Thoracic aorta (tissue), 2 donors: ENCODE measurements at places on chromosomes 12 and 14. TPM values are rescaled to one million over a fixed set of nuclear protein-coding genes. Genes with fewer than 3 reads are reported as not detected.
A peak's percentile ranks its signal among the peaks of the same experiment; 100 is the strongest.

Gene RNASE1
- 537 TPM for total RNA-seq

Gene CLEC6A
- not detected for total RNA-seq

Gene POTEM
- total RNA-seq = not detected

- no peaks in the 10 kb centered on the region for H3K27me3 ChIP-seq
- no peak for DNase-seq
- H3K4me1 ChIP-seq = peaks cover 20% of the 10 kb centered on the region
- H3K36me3 ChIP-seq = no peaks in the 10 kb centered on the region
- no peak overlapping the region for H3K4me3 ChIP-seq
Observed at GRCh38 chr12:49783917-49784676, 42.7 kb downstream of the TMBIM6 start.

DNA sequence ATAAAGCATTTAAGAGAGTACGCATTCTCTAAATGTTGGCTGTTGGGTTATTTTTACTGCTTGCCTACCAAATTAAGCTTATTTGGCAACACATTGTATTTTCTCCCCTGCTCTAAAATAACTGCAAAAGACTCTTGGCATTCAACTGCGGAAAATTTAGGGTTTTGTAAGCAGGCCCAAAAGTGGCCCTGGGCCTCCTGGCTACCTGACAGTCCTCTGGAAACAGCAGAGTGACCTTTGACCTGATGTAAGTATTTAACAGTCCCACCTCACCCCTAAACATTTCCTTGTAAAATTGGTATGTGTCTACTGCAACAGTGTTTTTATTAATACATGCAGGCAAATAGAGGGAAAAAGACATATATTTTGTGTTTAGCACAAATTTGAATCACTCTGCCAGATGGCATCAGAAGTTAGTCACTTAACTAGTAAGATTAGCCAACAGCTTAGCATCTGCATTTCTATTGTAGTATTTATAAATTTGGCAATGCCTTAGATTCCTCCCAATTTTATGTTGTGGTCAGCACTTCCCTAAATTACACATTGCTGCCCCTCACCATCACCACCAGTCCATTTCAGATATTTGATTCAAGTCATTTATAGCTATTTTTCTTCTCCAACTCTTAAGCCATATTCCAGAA is 11.2 kb downstream of the LLPH start:
- no peak overlapping the region for H3K4me3 ChIP-seq
- DNase-seq = no peak
- peaks cover 17% of the 10 kb centered on the region for H3K4me1 ChIP-seq
- peaks cover 11% of the 10 kb centered on the region for H3K36me3 ChIP-seq
- H3K27ac ChIP-seq = no peak overlapping the region
- no peaks in the 10 kb centered on the region for H3K27me3 ChIP-seq

DNA sequence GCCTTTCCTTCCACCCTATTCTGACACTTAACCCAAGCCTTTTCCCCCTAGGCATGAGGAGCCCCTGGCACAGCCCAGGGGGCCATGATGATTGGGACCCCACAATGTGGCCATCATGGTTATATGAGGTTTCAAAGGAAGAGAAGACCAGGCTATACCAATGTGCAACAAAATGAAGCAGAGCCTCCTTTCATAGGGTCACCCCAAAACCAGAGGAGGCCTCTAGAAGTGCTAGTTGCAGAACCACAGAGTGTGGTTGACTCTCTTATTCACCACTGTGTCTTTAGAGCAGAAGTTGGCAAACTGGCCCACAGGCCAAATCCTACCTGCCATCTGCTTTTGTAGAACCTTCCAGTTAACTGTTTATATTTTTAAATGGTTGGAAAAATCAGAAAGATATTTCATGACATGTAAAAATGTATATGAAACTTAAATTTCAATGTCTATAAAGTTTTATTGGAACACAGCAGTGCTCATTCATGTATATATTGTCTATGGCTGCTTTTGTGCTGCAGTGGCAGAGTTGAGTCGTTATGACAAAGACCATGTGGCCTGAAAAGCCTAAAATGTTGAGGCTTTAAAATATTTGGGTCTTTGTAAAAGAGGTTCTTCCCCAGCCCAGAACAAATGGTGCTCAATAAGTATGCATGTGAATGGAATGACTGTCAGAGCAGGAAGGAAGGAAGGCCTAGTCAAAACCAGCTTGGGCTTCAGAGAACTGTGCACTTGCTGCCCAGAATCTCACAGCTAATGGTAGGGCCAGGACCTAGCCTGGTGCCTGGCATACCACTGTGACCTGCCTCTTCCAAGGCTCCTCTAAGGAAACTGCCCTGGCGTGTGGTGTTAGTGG is 49.2 kb downstream of the SUSD6 start:
- H3K4me1 ChIP-seq = peaks cover 80% of the 10 kb centered on the region
- no peaks in the 10 kb centered on the region for H3K36me3 ChIP-seq
- H3K27ac ChIP-seq = peak overlapping the region; percentile 6
- no peak for DNase-seq
- H3K27me3 ChIP-seq = no peaks in the 10 kb centered on the region
- no peak overlapping the region for H3K4me3 ChIP-seq

- no peaks in the 10 kb centered on the region for H3K36me3 ChIP-seq
- H3K4me3 ChIP-seq = no peak overlapping the region
- no peak for DNase-seq
- no peak overlapping the region for H3K27ac ChIP-seq
- peaks cover 6% of the 10 kb centered on the region for H3K4me1 ChIP-seq
Observed at GRCh38 chr12:88493636-88494035, 86.6 kb downstream of the KITLG start.

- no peaks in the 10 kb centered on the region for H3K4me1 ChIP-seq
- no peak for DNase-seq
- no peaks in the 10 kb centered on the region for H3K27me3 ChIP-seq
- no peaks in the 10 kb centered on the region for H3K36me3 ChIP-seq
Observed at GRCh38 chr12:94930216-94930654, 73.3 kb downstream of the NDUFA12 start.

DNA sequence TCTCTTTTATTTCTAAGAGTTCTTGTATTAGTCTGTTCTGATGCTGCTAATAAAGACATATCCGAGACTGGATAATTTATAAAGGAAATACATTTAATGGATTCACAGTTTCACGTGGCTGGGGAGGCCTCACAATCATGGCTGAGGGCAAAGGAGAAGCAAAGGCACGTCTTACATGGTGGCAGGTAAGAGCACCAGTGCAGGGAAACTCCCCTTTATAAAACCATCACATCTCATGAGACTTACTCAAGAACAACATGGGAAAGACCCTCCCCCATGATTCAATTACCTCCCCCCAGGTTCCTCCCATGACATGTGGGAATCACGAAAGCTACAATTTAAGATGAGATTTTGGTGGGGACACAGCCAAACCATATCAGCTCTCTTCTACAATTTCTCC is 503.0 kb downstream of the NPAS3 start:
- no peak overlapping the region for H3K4me3 ChIP-seq
- no peaks in the 10 kb centered on the region for H3K27me3 ChIP-seq
- H3K36me3 ChIP-seq = no peaks in the 10 kb centered on the region
- no peaks in the 10 kb centered on the region for H3K4me1 ChIP-seq
- no peak overlapping the region for H3K27ac ChIP-seq
- no peak for DNase-seq

GRCh38 chr14:99195602-99196309 is 76.2 kb downstream of the BCL11B start:
- H3K27ac ChIP-seq = no peak overlapping the region
- H3K36me3 ChIP-seq = no peaks in the 10 kb centered on the region
- H3K27me3 ChIP-seq = no peaks in the 10 kb centered on the region
- H3K4me1 ChIP-seq = peaks cover 14% of the 10 kb centered on the region

DNA sequence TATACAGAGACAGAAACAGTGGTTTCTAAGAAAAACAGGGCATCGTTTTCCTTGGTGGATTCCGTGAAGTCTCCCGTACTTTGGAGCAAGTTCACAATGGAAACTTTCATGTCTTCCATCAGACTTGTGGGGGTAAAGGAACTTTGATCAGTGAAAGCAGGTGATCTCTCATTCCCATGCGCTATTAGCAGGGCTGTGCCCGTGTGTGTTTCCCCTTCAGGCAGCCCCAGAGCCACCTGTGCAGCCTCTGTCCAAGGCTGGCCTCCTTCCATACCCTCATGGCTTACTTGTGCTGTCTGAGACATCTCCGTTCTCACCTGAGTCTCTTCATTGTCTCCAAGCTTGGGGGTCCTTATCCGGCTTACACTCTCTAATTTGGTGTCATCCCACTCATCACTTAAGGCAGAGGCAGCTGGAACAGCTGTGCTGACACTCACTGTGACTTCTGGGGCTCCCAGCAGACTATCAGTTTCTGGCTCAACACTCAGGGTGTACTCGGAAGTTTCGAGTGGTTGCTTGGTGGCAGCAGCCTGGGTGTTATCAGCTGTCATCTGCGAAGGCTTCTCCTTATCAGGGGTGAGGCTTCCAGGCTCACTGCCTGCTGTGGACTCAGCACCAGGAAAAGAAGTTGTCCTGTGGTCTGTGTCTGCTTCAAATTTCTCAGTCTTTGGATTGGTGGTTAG is 13.8 kb downstream of the ARMH4 start:
- no peaks in the 10 kb centered on the region for H3K27me3 ChIP-seq
- peaks cover 6% of the 10 kb centered on the region for H3K36me3 ChIP-seq
- no peak overlapping the region for H3K27ac ChIP-seq
- no peak overlapping the region for H3K4me3 ChIP-seq
- DNase-seq = no peak
- no peaks in the 10 kb centered on the region for H3K4me1 ChIP-seq

DNA sequence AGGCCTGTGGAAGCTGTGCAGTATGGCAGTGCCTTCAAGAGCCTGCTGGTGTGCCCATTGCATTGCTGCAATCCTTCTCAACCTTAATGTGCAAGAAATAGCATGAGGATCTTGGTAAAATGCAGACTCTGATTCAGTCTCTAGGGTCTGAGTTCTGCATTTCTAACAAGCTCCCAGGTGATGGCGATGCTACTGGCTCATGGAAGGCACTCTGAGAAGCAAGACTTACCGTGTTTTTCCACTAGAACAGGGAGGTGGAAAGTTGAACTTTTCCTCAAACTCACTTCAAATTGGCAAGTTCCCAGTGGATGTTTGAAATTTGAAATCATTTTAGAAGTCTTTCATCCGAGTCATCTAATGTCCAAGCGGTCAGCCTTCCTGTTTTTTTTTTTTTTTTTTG is 55.5 kb downstream of the MYRFL start:
- no peak overlapping the region for H3K27ac ChIP-seq
- H3K27me3 ChIP-seq = no peaks in the 10 kb centered on the region
- no peaks in the 10 kb centered on the region for H3K4me1 ChIP-seq
- H3K4me3 ChIP-seq = no peak overlapping the region
- no peak for DNase-seq

- no peak for DNase-seq
- no peak overlapping the region for H3K27ac ChIP-seq
- H3K4me1 ChIP-seq = no peaks in the 10 kb centered on the region
- no peaks in the 10 kb centered on the region for H3K27me3 ChIP-seq
Observed at GRCh38 chr14:31113794-31114193, 87.6 kb upstream of the STRN3 start.

DNA sequence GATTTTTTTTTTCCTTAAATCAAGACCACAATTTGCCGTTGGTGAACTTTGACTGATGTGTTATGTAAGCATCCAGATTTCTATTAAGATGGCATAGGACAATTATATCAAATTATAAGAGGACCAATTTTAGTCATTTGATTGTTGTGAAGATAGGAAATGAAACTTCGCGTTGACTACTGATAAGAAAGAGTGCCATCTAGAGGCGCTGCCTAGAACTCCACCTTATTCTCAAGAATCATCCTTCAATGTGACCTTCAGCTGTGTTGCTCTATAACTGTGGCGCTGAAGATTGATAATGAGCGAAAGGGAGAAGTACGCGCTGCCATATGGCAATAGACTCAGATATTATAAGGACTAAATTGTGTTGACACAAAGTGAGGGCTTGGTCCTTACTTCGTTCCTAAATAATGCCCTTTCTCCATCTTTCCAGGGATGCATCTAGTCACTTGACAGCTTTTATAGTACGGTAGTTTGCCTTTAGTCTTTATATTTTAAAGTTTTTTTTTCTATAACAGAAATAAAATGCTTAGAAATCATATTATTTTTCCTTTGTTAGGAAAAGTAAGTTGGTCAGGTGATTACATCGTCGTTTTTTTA is 350.8 kb upstream of the STXBP6 start:
- no peaks in the 10 kb centered on the region for H3K4me1 ChIP-seq
- no peak for DNase-seq
- H3K36me3 ChIP-seq = no peaks in the 10 kb centered on the region
- H3K27me3 ChIP-seq = no peaks in the 10 kb centered on the region

DNA sequence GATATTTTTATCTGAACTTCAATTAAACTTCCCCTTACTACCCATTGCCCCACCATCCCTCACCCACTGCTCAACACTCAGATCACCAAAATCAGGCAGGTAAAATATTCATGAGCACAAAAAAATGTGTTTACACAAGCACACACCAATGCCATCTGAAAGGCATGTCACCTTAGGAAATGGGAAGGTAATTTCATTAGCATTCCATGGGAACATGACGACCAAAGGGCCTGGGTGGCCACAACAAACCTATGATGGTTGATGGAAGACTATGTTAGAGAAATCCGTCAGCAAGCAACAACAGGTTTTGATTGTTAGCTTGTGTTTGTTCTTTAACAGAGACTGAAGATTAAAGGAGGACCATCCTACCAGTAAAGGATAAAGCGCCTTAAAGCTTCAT is 97.6 kb downstream of the BCAT1 start:
- peaks cover 3% of the 10 kb centered on the region for H3K4me1 ChIP-seq
- H3K27ac ChIP-seq = no peak overlapping the region
- no peak overlapping the region for H3K4me3 ChIP-seq
- H3K36me3 ChIP-seq = no peaks in the 10 kb centered on the region

- H3K4me3 ChIP-seq = no peak overlapping the region
- H3K27me3 ChIP-seq = no peaks in the 10 kb centered on the region
- no peak overlapping the region for H3K27ac ChIP-seq
Observed at GRCh38 chr14:65167072-65167645, 64.8 kb upstream of the MAX start.
